ENCODE measurements at places on chromosomes 5 and 9.

DNA sequence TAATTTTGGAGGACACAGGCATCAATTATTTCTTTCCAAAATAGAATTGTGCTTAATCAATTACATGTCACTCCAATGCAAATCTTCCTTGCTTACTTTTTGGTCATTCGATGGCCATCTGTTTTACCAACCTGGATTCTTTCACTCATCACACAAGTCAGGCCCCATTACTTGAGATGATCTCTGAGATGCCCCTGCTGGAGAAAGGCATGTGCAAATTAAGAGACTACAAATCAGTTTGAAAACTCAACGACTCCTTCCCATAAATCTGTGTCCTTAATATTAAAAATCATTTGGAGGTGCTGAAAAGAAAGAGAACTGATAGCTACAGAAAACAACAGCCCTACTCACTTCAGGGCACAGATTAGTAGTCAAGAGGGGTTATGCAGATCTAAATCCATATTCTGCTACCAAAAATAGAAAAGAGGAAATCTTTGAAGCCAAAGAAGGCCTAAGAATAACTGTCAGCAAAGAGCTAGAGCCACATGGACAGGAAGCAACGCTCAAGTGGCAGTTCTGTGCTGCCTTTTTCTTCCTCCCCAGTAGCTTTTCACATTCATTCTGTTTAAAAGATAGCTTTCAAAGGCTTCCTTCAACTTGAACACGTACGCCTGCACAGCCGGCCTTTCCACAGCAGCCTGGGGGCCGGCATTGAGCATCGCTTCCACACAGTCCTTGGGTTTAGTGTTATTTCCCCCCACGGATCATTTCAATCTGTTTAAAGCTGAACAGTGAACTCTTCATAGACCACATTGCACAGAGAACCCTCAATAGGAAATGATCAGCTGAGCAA is 79.3 kb upstream of the MAP3K1 start:
- DNase-seq = no peak

DNA sequence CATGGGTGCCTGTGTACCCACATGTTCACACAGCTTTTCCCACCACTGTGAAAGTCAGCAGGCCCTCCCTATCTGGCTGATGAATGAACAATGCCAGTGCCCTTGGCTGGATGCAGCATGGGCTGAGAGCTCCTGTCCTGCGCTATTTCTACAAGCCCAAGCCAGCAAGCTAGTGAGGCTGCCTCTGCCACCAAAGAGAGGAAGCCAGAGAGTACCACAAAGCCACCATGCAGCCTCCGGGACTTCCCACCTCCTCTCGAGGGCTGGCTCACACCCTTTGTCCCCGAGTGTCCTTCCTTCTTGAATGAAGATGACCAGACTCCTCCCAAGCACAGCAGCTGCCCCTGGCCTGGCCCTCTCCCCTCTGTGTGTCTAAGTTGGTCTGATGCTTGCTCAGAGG is 76.5 kb downstream of the SH3PXD2B start:
- no peak for DNase-seq

- no peak for DNase-seq
Measured at GRCh38 chr5:135704616-135705015, 125.8 kb upstream of the CXCL14 start.

DNA sequence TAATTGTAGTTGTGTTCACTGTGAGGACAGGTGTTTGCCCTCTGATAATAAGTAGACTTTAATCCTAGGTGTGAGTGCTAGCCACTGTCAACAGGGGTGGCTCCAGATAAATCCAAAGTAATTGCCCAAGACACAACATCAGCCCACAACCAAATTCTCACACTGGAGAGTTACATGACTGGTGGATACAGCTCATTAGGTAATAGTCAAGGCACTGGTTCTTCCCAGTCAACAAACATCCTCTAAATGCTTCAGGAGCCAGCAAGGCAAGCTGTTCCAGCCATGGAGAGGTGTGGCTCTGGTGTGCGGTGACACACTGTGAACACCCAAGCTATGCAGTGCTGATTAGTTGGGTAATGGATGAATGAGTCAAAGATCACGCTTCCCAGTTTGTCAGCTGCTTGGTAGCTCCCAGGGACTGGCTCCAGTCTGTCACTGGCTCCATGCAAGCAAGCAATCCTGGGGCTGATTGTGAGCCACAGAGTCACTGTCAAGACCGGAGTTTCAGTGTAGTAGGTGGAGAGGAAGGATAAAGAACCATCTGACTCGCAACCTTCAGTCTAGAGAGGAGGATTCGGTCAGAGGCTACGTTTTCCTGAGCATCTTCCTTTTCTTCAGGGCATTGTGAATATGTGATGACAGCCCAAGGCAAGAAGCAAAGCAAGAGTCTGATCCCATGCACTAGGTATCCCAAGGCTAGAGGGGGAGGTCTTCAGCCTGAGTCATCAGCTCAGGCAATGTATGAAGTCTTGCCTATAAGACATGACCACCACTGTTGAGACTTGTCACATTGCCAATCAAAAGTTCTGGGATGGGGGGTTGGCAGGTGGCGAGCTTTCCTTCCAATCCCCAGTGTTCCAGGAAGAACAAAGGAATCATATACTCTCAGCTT is 63.1 kb downstream of the UGCG start:
- no peak for DNase-seq

- no peak for DNase-seq
Measured at GRCh38 chr5:88740604-88741185, 142.3 kb downstream of the MEF2C start.

DNA sequence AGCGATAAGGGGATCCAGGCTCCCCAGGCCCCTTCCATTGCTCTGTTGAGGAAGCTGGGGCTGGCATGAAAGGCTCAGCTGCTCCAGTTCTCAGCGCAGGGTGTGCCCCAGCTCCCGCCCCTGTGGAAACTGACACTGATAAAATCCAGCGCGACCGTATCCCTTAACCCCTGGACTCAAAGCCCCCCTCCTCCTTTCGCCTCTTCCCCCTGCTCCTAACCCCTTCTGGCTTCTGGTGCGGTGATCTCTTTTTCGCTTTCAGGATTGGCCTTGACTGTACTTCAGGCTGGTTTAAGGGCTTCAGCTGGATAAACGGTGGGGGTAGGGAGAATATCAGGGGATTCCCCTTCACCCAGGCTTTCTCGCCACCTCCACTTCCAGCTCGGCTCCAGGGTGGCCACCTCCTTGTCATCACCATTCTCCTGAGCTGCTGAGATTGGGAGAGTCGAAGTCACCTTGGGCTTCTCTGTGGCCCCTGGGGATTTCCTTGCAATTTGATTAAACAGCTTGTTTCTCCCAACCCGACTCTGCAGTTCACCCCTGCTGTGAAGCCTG is 843 bp downstream of the BSPRY start:
- DNase-seq = no peak

DNA sequence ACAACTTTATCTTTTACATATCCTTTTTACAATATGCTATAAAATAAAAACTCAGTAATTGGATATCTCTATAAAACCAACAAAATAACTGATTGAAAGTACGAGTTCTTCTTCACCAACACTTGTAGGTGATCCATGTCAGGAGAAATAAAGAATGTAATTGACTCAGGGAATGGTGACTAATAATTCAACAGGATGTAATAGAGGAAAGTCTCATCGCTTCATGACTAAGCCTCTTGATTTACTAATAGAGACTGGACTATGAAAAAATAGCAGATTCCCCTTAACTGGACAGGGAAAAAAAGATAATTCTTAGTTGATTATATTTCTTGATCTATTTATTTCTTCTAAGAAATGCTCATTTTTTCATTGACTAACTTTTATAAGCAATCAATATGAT is 507.7 kb upstream of the PTGER4 start:
- DNase-seq = no peak

DNA sequence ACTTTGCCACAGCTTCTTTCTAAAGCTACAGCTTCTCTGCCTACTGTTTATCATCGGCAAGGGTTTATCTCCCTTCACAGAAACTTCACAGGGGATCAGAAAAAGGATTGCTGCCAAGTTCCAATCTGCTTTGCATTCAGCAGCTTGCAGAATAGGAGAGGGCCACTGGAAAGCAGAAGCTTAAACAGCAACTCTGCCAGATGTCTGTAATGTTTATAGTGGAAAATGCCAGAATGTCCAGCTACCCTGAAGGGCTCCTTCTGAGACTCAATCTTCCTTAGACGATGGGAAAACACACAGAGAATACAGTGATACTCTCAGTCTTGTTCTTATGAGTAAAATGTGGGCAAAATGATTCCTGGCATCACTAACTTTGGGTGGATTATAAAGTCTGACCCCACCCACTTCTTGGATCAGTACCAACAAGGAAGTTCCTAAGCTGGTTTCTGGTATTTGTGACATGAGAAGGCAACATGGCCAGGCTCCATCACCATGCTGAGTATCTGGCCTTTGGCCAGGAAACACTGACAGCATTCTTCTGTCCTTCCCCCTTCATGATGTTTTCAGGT is 19.0 kb downstream of the STOM start:
- DNase-seq = no peak

GRCh38 chr5:149961957-149962409 is 1.4 kb downstream of the SLC26A2 start:
- DNase-seq = no peak

DNA sequence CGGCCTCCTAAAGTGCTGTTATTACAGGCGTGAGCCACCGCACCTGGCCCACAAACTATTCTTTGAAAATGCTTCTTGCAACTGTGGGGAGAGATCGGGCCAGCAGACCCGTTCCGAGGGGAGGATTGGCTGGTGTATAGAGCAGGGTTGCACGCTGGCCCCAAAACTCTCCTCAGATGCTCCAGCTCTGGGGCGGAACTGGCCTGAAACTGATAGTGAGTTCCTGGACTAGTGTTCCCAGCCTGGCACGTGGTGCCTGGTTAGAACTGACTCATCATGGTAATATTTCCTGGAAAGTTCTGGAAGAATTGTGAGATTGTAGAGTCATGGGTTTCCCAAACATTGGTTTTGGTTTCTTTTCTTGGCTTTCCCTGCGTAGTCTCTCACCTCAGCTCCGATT is 120.5 kb downstream of the FBXL7 start:
- DNase-seq = no peak

DNA sequence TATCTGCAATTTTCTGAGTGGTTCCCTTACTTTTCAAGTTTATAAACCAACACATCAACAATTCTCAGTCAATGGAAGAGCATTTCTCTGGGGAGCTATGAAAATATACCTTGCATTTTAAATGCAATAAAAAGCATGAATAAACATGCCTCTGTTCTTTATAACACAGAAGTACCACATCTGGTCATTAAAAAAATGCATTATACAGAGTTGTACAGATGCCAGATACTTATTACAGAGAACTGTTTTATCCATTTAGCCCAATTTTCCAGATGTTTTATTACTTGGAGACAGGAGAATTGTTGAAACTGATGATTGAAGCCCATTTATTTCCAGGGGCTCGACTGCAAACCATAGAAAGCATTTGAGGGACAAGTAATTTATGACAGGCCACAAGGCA is 19.2 kb upstream of the HEXB start:
- DNase-seq = no peak

- no peak for DNase-seq
Measured at GRCh38 chr9:123248630-123249029, 19.8 kb downstream of the STRBP start.

DNA sequence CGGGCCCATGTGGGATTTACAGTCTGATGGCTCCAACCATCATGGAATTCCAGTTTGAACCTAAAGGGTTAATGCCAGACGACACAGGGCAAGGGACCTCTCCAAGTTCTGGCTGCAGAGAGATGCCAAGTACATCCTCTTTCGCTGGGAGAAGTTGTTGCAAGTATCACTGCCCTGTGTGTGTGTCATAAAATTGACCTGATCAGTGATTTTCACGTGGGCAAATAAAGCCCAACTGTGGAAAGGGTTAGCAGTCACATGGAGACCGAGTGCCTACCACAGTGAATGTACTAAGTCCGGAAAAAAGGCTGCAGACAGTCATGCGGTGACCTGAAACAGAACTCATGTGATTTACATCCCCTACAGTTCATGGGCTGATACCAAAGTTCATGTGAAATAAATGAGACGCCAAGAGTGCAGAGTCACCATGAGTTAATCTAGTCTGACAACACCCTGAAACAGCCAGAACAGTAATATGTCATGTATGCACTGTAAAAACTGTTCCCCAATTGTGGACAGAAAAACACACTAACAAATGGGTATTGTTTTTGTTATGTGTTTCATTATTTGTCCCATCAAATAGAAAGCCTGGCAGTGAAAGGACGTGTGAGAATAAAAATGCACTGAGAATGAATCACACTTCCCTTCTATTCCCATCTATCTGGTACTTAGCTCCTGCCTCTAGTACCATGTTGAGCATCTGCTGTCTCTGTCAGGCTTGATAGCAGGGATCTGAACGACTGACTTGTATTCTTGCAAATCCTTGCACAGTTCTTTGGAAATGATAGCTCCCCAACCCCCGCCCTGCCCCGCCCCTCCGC is 115.7 kb downstream of the SUSD1 start:
- no peak for DNase-seq

DNA sequence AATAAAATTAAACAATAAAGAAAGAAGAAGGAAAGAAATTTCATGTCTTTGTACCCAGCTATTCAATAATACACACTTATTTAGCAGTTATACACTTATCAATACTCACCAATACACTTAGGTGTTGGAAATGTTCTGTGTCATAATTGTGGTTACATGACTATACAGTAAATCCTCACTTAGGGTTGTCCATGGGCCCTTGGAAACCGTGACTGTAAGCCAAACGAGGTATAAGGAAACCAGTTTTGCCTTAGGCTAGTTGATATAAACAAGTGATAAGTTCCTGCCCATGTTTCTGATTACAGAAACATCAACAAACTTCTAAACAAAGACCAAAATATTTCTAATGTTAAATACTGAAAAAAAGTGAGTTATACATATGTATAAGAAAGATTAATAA is 10.0 kb upstream of the SLCO4C1 start:
- no peak for DNase-seq
